Activated CD8-positive, alpha-beta memory T cell treated with anti-CD3 and anti-CD28 coated beads for 24 hours (primary cell): ENCODE measurements at places on chromosomes 16 and 17.

GRCh38 chr17:10327640-10328039, 45.2 kb downstream of the MYH13 start:
- peak; percentile 87 for DNase-seq

- no peak for DNase-seq
Measured at GRCh38 chr17:79459003-79459655, 151.7 kb downstream of the RBFOX3 start.

GRCh38 chr17:72735592-72735991, 356.9 kb downstream of the SLC39A11 start:
- DNase-seq = no peak

GRCh38 chr17:27265333-27265732, 28.6 kb upstream of the WSB1 start:
- DNase-seq = no peak
